Stimulated activated CD8-positive, alpha-beta memory T cell treated with anti-CD3 and anti-CD28 coated beads, Interleukin-15, amount 100 ng/mL, for 48 hours (primary cell): ENCODE measurements at places on chromosomes 3 and 15.

GRCh38 chr3:160088492-160089137, 100.0 kb downstream of the IL12A start:
- no peak for DNase-seq

GRCh38 chr3:170956647-170957046, 48.2 kb upstream of the EIF5A2 start:
- DNase-seq, result no peak

- DNase-seq, result no peak
Observed at GRCh38 chr3:3109407-3110298, 521 bp downstream of the IL5RA start.

- DNase-seq, result no peak
Observed at GRCh38 chr15:58070801-58071418, 5.4 kb upstream of the ALDH1A2 start.

- DNase-seq, result no peak
Observed at GRCh38 chr15:52785672-52786406, 4.3 kb downstream of the ONECUT1 start.
